Mesothelial cell of epicardium (in vitro differentiated cells): ENCODE measurements at places on chromosomes 1 and 21. TPM values are rescaled to one million over a fixed set of nuclear protein-coding genes. Genes with fewer than 3 reads are reported as not detected.

DNA sequence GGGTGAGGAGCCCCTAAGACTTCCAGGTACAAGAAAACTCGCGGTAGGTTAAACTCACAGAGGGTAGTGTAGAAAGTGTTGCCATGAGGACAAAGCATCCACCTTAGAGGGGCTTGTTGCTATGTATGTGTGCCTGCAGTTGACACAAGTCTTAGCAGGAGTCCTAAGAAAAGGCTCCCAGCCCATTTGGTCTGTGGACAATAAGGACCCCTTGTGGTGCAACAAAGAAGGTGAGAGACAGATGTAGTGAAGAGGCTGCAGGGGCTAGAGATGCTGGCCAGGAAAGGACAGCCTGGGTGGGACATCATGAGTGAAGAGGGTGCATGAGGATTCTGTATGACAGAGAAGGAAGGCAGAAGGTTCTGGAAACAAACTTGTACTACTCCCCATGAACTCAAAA, 36.3 kb upstream of the IL10 start:
- DNase-seq = no peak
- peaks cover 44% of the 10 kb centered on the region for H3K27me3 ChIP-seq
- H3K4me3 ChIP-seq = no peak overlapping the region
- H3K4me1 ChIP-seq = no peaks in the 10 kb centered on the region

- no peak for DNase-seq
- peaks cover 2% of the 10 kb centered on the region for H3K36me3 ChIP-seq
- H3K27ac ChIP-seq = no peak overlapping the region
- H3K27me3 ChIP-seq = no peaks in the 10 kb centered on the region
- H3K4me3 ChIP-seq = no peak overlapping the region
Observed at GRCh38 chr1:196669693-196670092, 17.9 kb downstream of the CFH start.

DNA sequence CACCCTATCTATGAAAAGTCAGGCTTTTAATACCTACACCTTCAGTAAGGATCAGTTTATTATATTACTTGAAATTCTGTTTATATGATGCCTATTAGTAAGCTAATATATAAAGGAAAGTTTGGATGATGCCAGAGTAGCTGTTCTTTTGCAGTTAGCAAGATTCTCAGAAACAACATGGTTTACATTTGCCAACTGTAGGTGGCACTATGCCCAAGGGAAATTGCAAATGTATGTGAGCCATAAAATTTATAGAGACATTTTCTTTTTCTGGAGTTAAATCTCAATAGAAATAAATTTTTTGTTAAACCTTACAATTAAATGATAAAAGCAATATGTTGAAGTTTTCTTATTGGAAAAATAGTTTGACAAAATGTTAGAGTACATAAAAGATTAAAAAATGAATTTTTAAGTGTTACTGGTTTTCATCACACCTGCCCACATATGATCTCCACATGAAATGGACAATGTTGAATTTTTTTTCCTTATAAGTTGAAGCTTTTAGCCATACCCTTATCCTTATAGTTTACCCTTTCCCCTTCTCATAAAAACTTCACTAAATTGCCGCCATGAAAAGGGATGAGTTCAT, 32.1 kb upstream of the EPHX4 start:
- no peak for DNase-seq
- no peak overlapping the region for H3K27ac ChIP-seq
- no peaks in the 10 kb centered on the region for H3K4me1 ChIP-seq
- no peaks in the 10 kb centered on the region for H3K36me3 ChIP-seq

- H3K27ac ChIP-seq = peak overlapping the region; percentile 93
- peaks cover 25% of the 10 kb centered on the region for H3K4me1 ChIP-seq
- H3K4me3 ChIP-seq = peak overlapping the region; percentile 47
- H3K36me3 ChIP-seq = no peaks in the 10 kb centered on the region
- DNase-seq = no peak
Observed at GRCh38 chr1:108816049-108816893, 40.6 kb downstream of the AKNAD1 start.

The ADAMTS1 gene
- total RNA-seq = 67.8 to 77.6 TPM (median 72.7 TPM) in 3 replicates

- DNase-seq = no peak
- no peak overlapping the region for H3K27ac ChIP-seq
- no peak overlapping the region for H3K4me3 ChIP-seq
- H3K27me3 ChIP-seq = no peaks in the 10 kb centered on the region
- H3K36me3 ChIP-seq = no peaks in the 10 kb centered on the region
- peaks cover 10% of the 10 kb centered on the region for H3K4me1 ChIP-seq
Observed at GRCh38 chr1:221708987-221709386, 32.9 kb downstream of the DUSP10 start.

- no peaks in the 10 kb centered on the region for H3K27me3 ChIP-seq
- peak overlapping the region; percentile 89 for H3K27ac ChIP-seq
- no peaks in the 10 kb centered on the region for H3K36me3 ChIP-seq
- H3K4me3 ChIP-seq = no peak overlapping the region
- peaks cover 61% of the 10 kb centered on the region for H3K4me1 ChIP-seq
Observed at GRCh38 chr1:226656601-226657277, 82.3 kb downstream of the ITPKB start.
